ENCODE measurements at places on chromosomes 16 and 17.
A peak's percentile ranks its signal among the peaks of the same experiment; 100 is the strongest.

DNA sequence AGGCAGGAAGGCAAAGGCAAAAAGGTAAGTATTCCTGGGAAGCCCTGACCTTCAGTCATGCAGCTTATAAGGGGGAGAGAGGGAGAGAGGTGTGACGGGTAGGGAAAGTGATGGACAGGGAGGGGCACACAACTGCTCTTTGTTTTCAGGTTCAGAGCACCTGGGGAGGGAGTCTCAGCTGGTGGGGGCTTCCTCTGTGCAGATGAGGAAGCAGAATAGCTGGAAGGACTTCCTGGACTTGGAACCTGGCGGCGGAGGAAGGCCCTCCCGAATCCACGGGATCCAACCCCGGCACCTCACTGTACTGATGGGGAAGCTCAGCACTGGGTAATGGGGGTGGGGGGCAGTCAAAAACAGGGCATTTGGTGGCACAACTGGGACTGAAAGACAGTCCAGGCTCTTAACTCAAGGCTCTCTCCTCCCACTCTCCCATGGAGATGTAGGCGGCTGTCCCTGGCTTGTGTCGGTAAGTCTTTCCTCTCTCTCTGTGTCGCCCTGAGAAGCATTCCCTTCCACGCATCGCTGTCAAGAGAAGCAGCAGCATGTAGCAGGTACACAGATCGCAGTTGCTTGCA is 11.9 kb upstream of the PITPNM3 start:
- no peak for DNase-seq

- no peak for DNase-seq
Measured at GRCh38 chr16:54031107-54031760, 255.4 kb downstream of the IRX3 start.

GRCh38 chr17:35046740-35047283 is 16.7 kb downstream of the RFFL start:
- DNase-seq, result peak; percentile 89

DNA sequence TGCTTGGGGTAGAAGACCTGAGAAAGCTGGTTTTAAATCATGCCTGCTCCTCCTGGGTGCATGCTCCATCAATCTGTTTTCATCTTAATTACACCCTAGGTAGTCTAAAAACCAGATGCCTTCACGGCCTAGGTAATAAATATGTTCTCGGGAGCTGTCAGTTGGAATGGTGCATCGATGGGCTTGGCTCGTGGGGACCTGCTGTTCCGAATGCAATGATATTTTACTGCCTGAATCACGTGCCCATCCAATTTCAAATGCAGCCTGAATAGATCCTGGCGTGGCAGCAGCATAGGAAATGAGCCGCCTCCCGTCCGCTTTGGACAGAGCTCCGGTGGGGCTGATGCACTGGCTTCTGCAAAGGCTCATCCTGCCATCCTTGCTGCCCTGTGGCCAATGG is 18.8 kb upstream of the FAAP100 start:
- no peak for DNase-seq

DNA sequence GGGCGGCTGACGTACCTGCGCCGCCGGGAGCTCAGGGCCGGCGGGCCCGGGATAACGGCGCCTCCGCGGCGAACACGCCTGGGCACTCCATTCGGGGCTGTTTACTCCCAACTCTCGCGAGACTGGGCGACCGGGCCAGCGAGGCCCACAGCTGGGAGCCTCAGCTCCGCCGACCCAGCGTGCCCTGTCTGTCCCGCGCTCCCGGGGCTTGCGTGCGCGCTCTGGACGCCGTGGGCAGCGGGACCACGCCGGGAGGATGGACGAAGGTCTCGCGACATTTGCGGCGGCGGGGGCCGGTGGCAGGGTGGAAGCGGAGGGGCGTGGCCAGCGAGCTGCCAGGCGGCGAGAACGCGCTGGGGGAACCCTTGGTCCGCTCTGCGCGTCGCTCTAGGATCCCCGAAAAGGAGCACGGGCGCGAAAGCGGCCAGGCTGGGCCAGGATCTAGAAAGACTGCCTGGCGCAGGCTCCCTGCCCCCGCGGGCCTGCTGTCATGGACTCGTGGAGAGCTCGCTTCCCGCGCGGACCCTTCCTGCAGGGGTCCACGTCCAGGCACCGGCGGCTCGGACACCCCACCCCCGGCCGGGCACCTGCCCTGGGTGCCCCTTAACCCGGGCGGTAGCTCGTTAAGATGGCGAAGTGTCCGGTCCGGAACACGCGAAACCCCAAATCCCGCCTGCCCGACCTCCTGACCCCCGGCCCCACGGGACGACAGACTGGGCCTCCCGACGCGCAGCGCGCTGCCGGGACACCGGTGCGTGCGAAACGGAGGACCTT is at the start of gene MBTPS1:
MBTPS1 (minus strand) TSS at position 223 of the 774 bp plus-strand sequence. CDS start 15,159 bp downstream, outside the sequence.
- peak; percentile 100 for DNase-seq

DNA sequence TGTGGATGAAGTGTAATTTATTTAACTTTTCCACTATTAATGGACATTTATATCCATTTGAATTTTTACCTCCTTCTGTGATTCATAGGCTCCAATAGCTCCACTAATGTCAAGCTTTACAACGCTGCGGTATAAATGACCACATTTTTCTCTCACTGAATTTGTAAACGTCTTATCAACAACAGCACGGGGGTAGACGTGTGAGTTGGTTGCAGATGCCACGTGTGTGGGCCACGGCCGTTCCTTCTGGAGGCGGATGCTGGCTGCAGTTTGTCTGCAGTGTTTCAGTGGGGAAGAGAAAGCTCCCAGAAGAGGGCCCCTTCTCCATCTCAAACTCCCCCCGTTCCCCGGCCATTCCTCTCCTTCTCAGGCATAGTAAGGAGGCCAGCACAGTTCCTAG is 68.2 kb upstream of the XYLT1 start:
- DNase-seq, result no peak

- DNase-seq, result peak; percentile 63
Measured at GRCh38 chr17:67121316-67121891, 77.0 kb downstream of the CACNG1 start.

GRCh38 chr16:58338205-58338604 is 43.4 kb upstream of the PRSS54 start:
- DNase-seq, result no peak

DNA sequence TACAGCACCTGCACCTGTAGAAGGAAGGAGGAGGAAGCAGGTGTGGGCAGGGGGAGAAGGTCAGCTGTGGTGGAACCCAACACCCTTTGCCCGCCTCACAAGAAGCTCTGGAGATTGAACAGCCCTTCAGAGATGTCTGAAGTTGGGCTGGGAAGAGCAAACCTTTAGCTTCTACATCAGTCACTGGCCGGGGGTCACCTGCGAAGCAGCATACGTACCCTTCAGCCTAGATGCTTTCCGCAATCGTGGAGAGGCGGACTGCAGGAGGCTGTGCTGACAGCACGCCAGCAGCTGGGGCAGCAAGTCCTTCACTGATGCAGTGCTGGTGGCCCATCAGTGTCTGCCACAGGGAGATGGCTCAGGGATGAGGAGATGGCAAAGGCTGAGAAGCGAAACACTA is 5.2 kb upstream of the HS3ST3B1 start:
- DNase-seq, result no peak

GRCh38 chr16:17828012-17828411 is 357.3 kb upstream of the XYLT1 start:
- DNase-seq, result peak; percentile 75

DNA sequence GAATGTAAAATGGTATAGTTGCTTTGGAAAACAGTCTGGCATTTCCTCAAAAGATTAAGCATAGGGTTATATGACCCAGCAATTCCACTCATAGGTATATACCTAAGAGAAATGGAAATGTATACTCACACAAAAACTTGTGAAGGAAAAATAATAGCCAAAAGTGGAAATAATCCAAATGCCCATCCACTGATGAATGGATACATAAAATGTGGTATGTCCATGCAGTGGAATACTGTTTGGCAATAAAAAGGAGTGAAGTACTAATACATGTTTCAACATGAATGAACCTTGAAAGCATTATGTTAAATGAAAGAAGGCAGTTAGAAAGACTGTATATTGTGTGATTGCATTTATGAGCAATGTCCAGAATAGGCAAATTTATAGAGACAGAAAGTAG is 25.1 kb downstream of the NUP93 start:
- DNase-seq, result no peak

GRCh38 chr16:84967828-84968227 is 43.5 kb downstream of the ZDHHC7 start:
- DNase-seq, result no peak

DNA sequence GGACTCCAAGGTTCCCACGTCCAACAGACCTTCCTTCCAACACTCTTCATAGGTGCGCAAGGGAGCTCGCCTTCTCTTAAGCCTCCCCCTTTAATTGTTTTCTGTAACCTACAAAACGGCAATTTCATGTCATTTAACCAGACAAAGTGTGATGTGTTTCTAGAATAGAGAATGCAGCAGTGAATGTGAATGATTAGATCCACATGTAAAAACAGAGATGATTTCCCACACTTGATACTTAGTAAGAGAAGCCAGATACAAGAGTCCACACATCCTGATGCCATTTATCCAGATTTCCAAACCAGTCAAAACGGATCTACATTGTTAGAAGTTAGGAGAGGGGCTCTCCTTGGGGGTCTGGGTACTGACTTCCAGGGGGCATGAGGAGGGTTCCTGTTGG is 89.3 kb downstream of the IRF8 start:
- DNase-seq, result no peak

- no peak for DNase-seq
Measured at GRCh38 chr16:30054959-30055553, 10.5 kb upstream of the ALDOA start.

DNA sequence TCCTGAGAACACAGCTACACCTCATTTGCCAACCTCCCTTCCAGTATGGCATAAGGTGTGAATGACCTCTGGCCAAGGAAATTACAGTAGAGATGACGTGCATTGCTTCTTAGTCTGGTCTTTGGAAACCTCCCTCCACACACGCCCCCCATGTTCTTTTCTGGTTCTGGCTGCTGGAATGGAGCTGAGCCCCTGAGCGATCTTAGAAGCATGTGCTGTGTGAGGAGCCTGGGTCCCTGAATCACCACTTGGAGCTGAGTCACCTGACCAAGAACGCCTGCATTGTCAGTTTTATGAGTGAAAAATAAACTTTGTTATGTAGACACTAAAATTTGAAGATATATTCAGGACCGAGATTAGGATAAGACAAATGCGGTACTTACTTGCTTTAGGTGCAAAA is 51.4 kb downstream of the HS3ST3A1 start:
- no peak for DNase-seq

- peak; percentile 64 for DNase-seq
Measured at GRCh38 chr16:83878838-83879237, 20.1 kb upstream of the MLYCD start.

DNA sequence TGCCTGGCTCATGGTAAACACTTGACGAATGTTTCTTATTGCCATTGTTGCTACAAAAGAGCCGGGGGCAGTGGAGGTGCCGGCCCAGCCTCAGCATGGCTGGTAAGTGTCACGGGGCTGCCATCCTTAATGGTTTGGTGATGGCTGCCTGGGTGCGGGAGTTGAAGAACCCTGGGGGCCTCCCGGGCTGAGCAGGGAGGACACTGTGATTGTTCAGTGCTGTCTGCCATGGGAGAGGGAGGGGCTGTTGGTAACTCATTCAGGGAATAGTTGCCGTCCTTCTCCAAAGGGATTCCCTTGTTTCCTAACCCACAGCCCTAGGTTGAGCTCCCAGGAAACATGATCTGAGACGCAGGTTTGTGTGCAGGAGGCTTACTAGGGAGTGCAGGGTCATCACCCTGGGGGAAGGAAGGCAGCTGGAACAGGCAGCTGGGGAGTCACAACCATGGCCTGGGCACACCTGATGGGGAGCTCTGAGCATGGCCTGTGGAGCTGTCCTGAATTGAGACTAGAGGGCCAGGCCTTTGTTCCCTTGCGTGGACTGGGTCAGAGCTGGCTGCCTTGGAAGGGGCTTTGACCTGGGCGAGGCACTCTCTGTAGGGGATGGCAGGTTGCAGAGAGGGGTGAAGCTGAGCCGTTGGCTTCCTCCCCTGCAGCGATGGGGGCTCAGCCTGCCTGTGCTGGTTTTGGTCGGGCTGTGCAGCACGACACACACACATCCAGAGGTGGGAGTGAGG is 85.7 kb downstream of the PLCG2 start:
- DNase-seq, result no peak

Data from astrocyte of the hippocampus (primary cell).